ENCODE measurements at places on chromosomes 4 and X. TPM values are rescaled to one million over a fixed set of nuclear protein-coding genes. Genes with fewer than 3 reads are reported as not detected.

DNA sequence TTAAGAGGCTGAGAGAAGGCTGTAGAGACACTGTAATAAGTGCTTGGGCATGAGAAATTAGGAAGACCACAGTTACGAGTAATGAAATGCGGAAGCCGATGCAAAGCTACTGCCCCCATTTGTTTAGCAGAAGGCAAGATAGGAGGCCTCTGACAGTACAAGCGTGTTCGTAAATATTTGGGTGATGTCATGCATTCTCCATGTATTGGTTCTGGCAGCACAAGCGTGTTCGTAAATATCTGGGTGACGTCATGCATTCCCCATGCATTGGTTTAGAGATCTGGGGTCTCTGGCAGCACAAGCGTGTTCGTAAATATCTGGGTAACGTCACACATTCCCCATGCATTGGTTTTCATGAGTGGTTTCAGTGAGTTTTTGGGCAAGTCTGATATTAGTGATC lies 661.5 kb upstream of the FRG1 start:
- no peak overlapping the region for H3K27ac ChIP-seq
- no peak for DNase-seq
- no peak overlapping the region for H3K4me3 ChIP-seq
- H3K27me3 ChIP-seq: no peaks in the 10 kb centered on the region
- no peaks in the 10 kb centered on the region for H3K4me1 ChIP-seq

GRCh38 chr4:3475041-3475712 lies 12.1 kb downstream of the DOK7 start:
- no peak for DNase-seq
- no peak overlapping the region for H3K27ac ChIP-seq
- no peak overlapping the region for H3K4me3 ChIP-seq
- H3K4me1 ChIP-seq: no peaks in the 10 kb centered on the region
- H3K27me3 ChIP-seq: no peaks in the 10 kb centered on the region

- no peak overlapping the region for H3K27ac ChIP-seq
- peaks cover 8% of the 10 kb centered on the region for H3K4me1 ChIP-seq
- no peak overlapping the region for H3K4me3 ChIP-seq
Observed at GRCh38 chr4:53622739-53623151, 31.5 kb upstream of the LNX1 start.

DNA sequence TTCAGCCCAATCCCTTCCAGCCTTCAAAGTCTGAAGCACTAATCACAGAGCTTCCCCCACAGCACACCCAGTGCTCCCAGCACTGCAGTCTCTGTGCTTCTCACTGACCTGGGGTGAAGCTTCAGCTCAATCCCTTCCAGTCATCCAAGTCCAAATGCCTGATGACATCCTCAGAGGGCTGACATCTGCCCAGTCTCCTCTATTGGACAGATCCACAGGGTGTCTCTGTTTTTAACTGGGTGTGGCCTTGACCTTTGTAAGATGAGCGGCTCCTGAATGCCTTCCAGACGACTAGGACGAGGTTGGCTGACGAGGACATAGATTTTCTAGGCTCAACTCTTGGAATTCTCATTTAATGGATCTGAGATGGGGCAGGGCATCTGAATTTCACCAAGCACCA lies 7.6 kb upstream of the SLC2A9 start:
- no peaks in the 10 kb centered on the region for H3K36me3 ChIP-seq
- H3K27ac ChIP-seq: no peak overlapping the region
- DNase-seq: no peak
- no peaks in the 10 kb centered on the region for H3K27me3 ChIP-seq

- H3K4me1 ChIP-seq: no peaks in the 10 kb centered on the region
- DNase-seq: no peak
- H3K27ac ChIP-seq: no peak overlapping the region
- H3K27me3 ChIP-seq: no peaks in the 10 kb centered on the region
Observed at GRCh38 chrX:150184491-150184890, 178.6 kb upstream of the MAMLD1 start.

DNA sequence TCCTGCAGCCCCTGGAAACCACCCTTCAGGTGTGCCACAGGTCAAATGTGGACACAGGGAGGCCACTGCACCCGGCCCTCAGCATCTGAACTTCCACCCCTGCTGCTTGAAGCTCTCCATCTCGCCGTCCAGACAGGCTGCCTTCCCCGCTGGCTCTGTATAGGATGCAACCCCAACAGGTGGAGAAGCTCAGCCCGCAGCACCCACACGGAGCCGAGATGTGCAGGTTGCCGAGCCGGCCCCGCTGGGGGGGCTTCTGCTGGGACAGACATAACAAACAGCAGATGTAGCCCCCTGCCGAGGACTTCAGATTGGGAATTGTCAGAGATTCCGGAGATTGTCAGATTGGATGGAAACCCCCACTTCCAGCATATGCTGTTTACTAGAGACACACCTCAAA lies 20.5 kb downstream of the TMEM187 start:
- H3K36me3 ChIP-seq: no peaks in the 10 kb centered on the region
- no peaks in the 10 kb centered on the region for H3K27me3 ChIP-seq
- no peaks in the 10 kb centered on the region for H3K4me1 ChIP-seq
- no peak for DNase-seq
- no peak overlapping the region for H3K4me3 ChIP-seq

- H3K36me3 ChIP-seq: no peaks in the 10 kb centered on the region
- no peak overlapping the region for H3K4me3 ChIP-seq
- H3K27me3 ChIP-seq: no peaks in the 10 kb centered on the region
- no peak for DNase-seq
- H3K4me1 ChIP-seq: peaks cover 1% of the 10 kb centered on the region
Observed at GRCh38 chr4:183348136-183348535, 25.9 kb upstream of the CLDN24 start.

Gene PAGE1
- total RNA-seq: not detected
